ENCODE measurements at places on chromosomes 2 and 18.

- no peak for DNase-seq
Measured at GRCh38 chr2:145736871-145737270, 1217.0 kb upstream of the ZEB2 start.

DNA sequence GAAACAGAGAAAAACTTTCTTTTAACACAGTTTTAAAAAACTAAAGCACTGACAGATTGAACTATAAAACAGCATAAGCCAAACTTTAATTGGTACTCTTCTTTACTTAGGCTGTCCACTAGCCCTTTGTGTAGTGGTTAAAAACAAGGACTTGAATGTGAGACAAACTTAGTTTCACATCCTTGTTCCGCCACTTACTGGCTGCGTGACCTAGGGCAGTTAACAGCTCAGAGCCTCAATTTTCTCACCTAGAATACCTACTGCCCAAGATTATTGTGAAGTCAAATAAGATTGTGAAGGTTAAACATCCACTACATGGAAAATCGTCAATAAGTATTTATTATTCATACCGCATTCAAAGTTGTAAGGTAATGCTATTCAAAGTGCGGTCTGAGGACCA lies 2.0 kb downstream of the WDR35 start:
- no peak for DNase-seq

GRCh38 chr2:132911726-132912724 lies 242.0 kb upstream of the LYPD1 start:
- DNase-seq: no peak

- DNase-seq: no peak
Measured at GRCh38 chr2:169775765-169776164, 22.9 kb upstream of the SSB start.

DNA sequence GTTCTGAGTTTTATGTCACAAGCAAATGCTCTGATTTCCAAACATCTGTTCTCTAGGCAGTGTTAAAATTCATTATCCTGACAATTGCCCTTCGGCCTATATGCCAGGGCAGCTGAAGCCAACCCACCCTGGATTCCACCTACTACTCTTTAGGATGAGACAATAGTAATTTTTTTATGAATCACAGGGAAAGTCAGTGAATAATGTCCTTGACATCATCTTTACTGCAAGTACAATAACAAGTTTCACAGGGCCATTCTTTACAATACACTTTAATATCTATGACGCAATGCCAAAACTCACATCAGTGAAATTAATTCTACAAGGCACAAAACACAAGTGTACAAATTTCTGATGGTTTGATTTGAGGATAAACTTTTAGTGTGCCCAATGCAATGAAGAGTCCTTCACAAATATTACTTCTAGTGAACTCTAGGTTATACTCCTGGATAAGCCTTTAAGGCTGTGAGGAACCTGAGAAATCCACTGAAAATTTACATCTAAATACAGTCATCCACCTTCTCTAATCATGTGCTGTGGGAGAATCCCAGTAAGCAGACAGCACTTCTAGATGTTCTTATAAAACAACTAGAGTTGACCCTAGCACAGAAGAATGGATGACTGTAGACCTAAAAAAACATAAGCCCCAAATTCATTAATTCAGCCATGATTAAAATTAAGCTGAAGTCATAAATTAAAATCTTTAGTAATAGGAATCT lies 77.3 kb upstream of the CTLA4 start:
- no peak for DNase-seq

- DNase-seq: no peak
Measured at GRCh38 chr2:204538182-204539018, 6.9 kb upstream of the PARD3B start.

DNA sequence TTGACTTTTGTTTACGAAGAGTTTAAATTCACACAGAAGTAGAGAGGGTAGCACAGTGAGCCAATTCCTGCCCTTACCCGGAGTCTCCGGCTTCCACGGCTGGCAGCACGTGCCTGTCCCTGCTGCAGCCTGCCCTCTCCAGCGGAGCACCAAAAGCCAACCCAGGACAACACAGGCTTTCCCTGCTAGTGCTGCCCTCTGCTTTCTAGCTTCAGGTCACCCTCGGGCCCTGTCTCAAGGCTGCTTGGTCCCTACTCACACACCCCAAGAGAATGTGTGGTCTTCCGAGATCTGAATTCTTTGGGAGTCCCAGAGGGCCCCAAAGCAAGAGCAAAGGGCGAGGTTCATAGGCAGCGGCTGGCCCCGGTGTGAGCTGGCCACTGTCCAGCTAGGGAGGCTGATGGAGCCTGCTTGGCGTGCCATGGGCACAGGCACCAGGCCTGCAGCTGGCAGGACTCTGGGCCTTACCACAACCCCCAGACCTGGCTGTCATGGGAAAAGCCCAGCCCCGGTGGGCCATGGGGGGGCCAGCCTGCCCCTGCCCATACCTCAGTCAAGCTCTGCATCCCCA lies 7.0 kb upstream of the HS6ST1 start:
- no peak for DNase-seq

DNA sequence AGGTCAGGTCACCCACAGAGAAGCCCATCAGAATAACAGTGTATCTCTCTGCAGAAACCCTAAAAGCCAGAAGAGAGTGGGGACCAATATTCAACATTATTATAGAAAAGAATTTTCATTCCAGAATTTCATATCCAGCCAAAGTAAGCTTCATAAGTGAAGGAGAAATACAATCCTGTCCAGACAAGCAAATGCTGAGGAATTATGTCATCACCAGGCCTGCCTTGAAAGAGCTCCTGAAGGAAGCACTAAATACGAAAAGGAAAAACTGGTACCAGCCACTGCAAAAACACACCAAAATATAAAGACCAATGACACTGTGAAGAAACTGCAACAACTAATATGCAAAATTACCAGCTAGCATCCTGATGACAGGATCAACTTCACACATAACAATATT lies 260.0 kb upstream of the KYNU start:
- DNase-seq: no peak

DNA sequence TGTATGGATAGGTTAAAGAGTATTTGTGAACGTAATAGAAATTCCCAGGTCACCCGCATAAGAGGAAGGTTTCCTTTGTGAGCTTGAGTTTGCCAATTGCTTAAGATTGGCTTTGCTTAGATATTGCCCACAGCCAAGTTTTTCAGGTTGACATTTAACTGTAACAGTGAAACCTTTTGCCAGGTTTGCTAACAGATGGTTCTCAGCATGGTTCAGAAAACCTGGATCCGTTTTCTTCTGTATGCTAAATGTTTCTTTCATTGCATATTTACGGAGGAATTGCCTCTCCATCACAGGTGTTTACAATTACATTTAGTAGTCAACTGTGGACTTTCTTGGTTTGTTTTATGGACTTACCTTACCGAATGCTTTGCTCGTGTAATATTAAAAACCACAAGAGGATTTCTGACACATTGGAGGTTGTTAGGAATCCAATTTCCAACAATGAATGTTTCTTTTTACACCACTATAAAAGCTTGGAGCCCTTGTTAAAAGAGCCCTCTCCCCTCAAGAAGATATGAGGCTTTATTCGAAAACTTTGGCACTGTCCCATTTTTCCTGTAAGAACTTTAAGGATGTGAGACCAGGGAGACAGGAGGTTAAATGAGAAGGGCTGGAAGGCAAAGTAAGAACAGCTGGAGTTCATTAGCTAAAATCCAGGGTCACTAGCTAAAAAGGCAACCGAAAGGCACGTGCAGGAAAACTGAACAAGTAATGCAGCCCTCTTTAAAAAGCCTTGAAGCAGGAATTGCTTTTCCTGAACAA lies 7.8 kb downstream of the CDK15 start:
- DNase-seq: no peak

DNA sequence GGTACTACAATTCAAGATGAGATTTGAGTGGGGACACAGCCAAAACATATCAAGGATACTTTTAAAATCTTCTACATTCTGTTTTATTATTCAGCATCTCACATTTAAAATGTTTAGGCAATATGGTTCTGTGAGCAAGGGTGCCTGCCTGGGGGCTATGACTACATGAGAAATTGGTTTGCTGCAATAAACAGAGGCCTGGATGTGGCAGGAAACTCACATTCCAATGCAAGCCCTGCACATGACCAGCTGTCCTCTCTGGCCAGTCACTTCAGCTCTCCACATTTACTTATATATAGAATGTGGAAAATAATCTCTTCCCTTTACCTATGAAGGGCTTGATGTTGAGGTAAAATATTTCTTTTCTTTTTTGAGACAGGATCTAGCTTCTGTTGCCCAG lies 193.4 kb downstream of the LRRTM1 start:
- DNase-seq: no peak

DNA sequence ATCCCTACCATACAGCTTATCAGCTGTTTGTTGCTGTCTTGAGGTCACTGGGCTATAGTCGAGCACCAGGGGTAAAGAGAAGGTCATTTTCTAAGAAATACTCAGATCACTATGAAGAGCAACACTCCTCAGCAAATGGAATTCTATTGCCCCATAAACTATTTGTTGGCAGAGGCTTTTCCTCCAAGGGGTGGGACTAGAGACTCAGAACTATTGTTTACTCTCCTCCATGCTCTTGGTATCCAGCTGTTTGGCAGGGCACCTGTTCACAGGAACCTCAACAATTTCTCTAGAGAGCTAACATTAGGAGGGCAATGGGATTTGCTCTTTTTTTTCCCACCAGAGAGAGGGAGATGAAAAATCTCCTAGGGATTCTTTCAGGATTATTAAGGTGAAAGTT lies 249.1 kb upstream of the SPRED2 start:
- DNase-seq: no peak

DNA sequence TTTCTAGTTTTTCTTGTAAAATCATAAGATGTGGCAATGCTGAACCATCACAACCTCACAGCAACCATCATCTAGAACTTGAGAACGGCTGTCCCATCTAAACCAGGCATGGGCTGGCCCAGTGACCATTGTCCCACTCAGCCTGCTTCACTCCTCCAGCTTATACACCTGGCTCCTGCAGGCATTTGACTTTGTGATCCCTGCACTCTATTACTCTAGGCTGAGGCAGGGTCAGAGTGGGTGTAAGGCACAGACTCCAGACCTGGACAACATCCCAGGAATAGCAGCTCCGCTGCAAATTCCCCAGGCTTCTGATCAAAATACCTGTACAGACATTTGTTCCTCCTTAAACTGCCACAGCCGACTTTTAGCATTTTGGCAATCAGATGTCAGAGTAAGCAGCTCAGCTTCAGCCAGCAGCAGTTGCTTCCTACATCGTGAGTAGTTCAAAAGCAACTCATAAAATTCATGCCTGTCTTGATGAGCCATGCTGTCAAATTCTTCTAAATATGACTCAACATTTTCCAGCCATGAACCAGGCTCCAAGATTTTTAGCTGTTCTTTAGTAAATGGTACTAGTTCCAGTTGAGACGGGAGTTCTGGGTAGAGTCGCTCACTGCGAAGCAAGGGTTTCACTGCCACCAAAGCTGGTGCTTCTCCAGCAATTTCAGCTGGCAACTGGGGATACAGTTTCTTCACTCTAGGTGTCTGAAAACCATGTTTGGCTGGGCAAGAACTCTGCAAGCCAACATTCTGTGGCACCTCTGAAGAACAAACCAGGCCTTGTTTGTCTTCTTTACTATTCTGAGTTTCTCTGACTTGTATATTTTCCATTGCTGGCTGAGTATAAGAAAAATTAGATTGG lies 12.8 kb downstream of the EPG5 start:
- DNase-seq: no peak

- DNase-seq: no peak
Measured at GRCh38 chr2:239874636-239875356, 150.3 kb downstream of the NDUFA10 start.

DNA sequence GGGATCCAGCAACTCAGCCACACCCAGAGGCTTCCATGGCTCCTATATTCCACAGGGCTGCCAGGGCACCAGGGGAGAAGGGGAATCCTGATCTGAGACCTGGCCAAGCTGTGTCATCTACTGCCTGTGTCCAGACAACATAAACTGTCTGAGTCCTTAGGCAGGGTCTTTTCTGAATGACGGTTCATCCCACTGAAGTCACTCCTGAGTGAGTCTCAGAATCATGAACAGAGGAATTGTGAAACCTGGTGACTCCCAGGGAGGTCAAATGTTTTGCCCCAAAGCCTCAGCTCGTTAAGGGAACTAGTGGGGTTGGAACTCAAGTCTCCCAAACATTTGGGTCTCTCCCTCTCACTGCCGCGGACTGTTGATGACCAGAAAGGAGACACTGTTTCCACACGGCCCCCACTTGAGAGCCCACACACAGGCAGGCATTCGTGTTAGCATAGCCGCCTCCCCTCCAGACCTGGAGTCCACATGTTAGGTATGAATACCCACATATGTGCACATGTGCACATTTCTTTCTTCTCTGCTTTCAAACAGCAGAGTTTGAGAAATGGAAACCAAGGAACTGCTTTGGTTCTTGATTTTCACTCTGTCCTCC lies 125.0 kb upstream of the MSH6 start:
- no peak for DNase-seq

- DNase-seq: no peak
Measured at GRCh38 chr2:203412546-203413331, 84.5 kb downstream of the ABI2 start.

DNA sequence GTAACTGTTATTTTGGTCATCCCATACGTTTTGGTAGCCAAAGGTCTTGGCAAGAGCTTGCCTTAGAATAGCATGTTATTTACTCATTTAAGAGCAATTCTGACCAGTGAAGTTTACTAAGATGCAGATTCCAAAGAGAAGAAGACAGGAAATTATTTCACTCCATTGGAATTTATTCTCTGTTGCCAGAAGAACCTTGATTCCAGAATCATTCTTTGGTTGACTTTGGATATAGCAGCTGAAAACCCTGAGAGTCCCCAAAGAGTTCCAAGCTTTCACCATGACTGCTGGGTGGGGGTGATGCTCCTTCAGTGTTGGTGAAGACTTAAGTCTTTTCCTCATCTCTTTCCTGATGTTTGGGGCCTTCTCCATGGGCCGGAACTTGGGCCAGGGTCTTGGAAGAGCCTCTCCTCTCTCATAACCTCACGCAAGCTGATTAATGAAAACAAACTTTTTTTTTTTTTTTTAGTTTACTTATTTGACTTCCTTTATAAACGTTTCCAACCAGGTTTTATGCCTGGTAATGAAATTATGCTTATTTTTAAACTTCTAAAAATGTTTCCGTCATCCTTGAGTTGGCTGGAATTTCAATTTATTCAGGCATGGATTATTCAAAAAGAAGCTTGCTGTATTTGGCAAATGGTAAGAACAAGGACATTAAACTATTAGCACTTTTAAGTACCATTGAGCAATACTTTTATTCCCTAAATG lies 192.0 kb downstream of the MTX2 start:
- DNase-seq: no peak

DNA sequence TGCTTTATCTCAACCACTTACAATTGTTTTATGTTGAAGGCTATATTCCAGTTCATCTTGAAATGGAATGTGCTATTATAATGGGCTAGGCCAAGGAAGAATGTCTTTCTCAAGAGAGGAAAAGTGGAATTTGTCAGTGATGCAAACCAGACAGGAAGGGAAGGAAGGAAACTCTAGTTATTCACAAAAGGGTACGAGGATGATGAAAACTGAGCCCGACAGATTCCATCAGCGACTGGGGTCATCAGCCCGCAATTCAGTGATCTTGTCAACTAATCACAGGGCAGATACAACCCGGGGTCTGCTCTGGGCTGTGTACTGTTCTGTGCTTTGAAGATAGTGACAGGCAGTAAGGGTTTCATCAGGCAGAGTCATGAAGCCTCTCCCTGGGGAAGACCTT lies 23.4 kb upstream of the LYPD6 start:
- DNase-seq: no peak

- no peak for DNase-seq
Measured at GRCh38 chr2:52396836-52397235, 1364.9 kb upstream of the NRXN1 start.

GRCh38 chr2:17879913-17880274 lies 1.4 kb downstream of the KCNS3 start:
- no peak for DNase-seq

GRCh38 chr2:102591491-102592045 lies 27.8 kb upstream of the SLC9A2 start:
- DNase-seq: no peak

GRCh38 chr18:59060551-59060950 lies 79.1 kb upstream of the SEC11C start:
- no peak for DNase-seq
